Activated CD4-positive, alpha-beta T cell treated with anti-CD3 and anti-CD28 coated beads, Interleukin-2, amount 50 U/mL, for 48 hours (primary cell): ENCODE measurements at places on chromosomes 2 and 18.

DNA sequence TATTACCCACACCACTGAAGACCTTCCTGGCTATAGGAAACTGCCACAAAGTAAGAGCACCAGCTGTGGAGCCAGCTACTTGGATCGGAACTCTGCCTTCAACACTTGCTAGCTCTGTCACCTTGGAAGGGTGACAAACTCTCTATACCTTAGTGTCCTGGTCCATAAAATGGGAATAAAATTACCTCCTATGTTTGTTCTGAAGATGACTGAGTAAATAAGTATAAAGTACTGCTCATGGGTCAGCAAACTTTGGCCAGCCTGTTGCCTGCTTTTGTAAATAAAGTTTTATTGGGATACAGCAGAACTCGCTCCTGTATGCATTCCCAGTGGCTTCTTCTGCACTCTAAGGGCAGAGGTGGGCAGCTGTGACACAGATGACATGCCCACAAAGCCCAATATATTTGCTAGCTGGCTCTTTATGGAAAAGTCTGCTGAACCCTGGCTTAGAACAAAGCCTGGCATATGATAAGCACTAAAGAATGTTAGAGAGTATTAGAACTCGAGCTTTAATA is 451.3 kb downstream of the TMEM182 start:
- DNase-seq = no peak

DNA sequence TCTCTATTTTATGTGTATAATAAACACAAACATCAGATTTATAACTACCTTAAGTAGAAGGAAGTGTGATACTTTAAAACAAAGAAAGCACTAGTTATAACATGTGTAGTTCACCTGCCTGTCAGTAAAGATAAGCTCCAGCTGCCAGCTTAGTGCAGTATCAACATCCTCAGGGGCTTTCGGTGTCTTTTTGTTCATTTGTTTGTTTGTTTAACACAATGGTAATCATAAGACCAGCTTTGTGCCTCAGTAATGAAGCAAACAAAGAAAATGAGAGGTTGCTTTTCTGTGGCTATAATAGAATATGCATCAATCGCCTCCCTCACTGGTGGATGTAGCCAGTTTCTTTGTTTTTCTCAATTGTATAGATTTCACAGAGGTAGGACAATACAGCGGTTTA is 1499.0 kb upstream of the TMEFF2 start:
- DNase-seq = no peak

GRCh38 chr2:169129703-169130243 is 60.4 kb downstream of the DHRS9 start:
- no peak for DNase-seq

DNA sequence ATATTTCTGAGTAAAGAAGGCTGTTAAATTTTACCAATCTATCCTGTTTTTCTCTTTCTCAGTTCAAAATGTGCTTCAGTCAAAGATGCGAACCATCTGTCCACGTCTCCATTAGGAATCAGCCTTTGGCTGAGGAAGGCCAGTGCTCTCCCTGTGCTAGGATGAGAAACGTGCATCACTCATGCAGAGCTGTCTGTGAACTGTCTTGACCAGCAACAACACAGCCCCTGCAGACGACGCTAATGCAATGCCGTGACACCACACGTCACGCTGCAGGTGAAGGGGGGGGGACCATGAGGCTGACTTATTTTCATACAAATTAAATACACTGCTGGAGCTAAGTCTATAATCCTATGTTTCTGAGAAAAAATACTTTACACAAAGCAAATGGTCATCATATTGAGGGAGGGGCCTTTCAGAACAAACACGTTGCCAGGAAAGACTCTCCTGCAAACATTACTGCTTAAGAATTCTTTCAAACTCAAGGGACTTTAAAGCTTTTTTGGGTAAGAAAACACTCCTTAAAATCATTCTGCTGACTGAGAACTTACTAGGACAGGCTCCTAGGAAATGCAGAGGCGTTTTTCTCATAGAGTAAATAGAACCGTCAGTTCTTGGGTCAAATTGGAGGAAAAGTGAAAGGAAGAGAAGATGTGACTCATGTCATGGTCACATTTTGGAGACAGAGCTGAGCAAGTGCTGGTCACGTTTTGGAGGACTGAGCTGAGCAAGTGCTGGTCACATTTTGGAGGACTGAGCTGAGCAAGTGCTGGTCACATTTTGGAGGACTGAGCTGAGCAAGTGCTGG is 97.0 kb downstream of the MBP start:
- no peak for DNase-seq

DNA sequence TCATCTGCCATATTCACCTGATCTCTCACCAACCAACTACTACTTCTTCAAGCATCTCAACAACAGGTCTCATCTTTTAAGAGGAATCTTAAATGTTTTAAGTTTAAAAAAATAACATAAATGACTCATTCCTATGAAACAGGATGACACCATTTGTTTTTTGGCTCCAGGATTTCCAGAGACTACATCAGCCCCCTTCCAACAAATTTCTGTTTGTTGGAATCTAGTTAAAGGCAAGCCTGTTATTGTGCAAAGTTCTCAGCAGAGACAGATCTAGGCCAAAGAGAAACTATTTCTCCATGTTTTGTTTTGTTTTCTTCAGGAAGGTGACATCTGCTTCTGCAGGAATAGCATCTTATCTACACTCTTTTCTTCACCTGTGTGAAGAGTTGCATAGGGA is 204.8 kb upstream of the SH3BP4 start:
- DNase-seq = no peak

DNA sequence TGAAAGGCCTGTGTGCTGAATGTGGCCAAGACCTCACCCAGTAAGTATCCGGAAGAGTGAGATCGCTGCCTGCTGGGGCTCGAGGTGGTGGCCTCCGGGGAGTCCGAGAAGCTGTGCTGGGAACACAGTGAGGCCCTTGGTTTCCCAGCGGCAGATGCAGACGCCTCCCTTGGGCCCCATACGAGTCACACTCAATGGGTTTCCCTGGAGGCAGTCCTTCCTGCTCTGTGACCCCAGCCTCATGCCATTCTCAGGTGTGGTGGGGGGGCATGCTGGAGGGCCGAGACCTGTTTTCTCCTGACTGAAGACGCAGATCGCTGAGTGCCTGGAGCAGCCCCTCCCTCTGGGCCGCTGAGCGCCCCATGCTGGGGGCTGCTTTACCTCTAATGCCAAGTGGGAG is 15.7 kb downstream of the CTDP1 start:
- no peak for DNase-seq

- DNase-seq = no peak
These were observed 294.5 kb downstream of the ZNF407 start for GRCh38 chr18:74892066-74892627.
